ENCODE measurements at places on chromosomes 11 and 22.

DNA sequence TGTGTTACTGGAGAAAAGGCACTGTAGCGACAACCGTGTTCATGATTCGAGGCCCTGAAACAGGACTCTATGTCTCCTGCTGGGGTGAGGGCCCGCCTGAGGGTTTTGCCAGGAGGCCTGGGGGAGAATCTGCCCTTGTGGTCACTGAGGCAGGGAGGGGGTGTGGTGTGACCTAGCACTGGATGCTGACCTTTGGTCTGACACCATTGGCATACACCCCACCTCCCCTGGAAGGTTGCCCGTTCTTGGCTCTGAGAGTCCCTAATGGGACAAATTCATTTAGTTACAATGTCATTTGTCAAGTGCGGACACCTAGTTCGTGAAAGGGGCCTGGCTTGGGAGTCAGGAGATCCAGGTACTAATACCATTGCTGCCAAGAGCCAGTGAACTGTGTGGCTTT lies 29.0 kb downstream of the NECTIN1 start:
- no peak for DNase-seq

GRCh38 chr22:48264586-48264985 lies 1502.1 kb downstream of the TBC1D22A start:
- no peak for DNase-seq

GRCh38 chr22:18148293-18148965 lies 1.5 kb upstream of the USP18 start:
- no peak for DNase-seq

DNA sequence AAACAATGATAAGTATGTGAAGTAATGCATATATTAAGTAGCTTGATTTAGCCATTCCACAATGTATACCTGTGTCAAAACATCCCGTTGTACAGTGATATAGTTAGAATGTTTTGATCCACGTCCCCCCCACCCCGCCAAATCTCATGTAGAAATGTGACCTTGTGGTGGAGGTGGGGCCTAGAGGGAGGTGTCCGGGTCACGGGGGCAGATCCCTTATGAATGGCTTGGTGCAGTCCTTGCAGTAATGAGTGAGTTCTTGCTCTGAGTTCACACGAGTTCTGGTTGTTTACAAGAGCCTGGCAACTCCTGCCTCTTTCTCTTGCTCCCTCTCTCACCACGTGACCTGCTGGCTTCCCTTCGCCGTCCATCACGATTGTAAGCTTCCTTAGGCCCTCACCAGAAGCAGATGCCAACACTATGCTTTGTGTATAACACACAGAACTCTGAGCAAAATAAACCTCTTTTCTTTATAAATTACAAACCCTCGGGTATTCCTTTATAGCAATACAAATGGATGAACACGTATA lies 41.6 kb downstream of the FANCF start:
- no peak for DNase-seq

DNA sequence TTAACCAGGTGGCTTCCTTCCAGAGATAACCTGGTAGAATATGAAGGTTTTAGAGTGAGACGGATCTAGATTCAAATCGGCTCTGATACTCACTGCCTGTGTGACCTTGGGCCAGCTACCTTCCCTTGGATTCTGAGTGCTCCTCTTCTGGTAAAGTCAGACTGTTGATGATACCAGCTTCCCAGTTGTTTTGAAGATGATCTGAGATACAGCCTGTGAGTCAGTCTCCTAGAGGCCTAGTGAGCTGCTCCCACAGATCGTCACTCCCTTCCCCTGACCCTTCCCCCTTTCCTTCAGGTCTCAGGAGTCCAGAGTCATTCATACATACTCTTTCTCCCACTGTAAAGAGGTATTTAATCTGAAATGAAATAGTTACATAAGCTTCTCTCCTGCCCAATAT lies 207.8 kb downstream of the GRIK4 start:
- no peak for DNase-seq

DNA sequence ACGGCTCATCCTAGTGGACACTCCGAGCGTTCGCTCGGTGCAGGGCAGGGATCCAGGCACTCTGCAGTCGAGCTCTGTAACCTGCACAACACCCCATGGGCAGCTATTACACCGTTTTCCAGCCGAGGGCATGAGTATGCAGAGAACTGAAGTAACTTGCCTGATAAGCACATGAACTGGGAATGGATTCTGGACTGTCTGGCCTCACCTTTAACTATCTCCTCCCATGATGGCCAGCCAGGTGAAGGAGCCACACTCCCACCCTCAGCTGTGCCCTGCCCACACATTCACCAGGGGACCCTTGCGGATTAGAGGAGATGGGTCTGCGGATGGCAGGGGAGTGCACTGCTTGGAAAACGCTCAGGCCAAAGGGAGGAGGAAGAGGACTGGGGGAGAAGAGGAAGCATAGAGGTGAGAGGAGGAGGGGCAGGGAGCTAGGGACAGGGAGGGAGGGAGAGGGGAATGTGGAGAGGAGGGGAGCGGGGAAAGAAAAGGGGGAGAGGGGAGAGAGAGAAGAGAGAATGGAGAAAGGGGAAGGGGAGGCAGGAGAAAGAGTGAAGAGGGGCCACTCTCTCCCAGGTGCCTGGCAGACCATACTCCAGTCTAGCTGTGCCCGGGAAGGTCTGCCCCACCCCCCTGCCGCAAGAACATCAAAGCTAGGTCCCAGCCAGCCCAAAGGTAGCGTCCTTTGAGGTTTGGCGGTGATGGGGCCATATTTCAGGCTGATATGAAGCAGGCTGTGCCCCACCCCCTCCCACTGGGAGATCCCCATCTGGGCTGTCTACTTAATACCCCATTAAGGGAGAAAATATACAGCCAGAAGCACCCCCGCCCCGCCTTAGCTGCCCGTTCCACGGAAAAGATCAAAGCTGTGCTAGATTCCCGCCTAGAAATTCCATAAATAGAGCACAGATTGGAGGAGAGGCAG lies 33.2 kb upstream of the TCF20 start:
- DNase-seq: no peak

DNA sequence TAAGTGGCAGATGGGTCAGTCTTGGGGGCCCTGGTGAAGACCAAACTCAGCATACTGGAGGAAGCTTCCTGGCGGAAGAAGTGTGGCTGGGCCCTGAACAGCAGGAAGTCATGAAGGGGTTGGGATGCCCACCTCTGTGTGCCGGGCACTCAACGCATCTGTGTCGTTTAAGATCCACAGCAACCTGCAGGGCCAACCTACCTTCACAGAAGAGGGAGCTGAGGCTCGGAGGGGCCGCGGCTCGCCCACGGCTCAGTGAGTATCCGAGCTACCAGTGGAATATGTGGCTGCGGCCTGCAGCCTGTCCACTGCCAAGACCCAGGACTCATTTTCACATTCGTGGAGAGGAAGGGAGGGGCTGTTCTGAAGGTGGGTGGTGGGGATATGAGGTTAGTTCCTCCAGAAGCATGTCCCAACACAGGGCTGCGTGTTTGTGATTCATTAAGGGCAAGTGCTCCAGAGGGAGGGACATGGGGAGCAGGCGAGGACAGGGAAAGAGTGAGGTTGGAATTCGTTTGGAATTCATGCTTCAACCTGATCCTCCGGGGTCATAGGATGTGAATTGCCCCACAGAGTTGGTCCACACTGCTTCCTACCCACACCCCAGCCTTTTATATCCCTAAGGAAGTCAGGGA lies 99.6 kb downstream of the MPPED1 start:
- DNase-seq: no peak

GRCh38 chr11:120057595-120058581 lies 80.0 kb downstream of the TRIM29 start:
- DNase-seq: no peak

DNA sequence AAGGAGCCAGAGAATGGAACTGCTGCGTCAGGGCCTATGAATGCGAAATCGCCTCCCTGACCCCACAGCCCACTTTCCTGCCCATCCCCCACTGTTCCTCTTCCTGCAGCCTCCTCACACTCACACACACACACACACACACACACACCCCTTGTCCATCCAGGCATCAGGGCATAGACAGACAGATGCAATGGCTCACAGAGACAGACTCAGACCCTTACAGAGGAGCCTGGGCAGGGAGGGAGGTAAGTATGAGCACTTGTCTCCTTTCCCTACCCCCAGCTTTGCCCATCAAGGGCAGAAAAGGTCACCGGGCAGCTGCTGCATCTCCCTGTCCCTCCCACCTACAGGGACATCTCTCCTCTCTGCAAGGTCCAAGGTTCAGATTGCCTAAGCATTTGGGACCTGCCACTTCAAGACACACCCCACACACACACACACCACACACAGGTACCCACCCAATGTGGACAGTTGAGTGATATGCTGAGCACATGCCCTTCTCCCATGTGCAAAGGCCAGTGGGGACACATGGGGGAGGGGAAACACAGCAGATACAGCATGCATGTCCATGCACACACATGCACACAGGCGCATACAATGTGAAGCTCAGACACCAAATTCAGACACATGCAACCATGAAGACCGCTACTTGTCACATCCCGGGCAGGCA lies 2.0 kb upstream of the NRXN2 start:
- no peak for DNase-seq

DNA sequence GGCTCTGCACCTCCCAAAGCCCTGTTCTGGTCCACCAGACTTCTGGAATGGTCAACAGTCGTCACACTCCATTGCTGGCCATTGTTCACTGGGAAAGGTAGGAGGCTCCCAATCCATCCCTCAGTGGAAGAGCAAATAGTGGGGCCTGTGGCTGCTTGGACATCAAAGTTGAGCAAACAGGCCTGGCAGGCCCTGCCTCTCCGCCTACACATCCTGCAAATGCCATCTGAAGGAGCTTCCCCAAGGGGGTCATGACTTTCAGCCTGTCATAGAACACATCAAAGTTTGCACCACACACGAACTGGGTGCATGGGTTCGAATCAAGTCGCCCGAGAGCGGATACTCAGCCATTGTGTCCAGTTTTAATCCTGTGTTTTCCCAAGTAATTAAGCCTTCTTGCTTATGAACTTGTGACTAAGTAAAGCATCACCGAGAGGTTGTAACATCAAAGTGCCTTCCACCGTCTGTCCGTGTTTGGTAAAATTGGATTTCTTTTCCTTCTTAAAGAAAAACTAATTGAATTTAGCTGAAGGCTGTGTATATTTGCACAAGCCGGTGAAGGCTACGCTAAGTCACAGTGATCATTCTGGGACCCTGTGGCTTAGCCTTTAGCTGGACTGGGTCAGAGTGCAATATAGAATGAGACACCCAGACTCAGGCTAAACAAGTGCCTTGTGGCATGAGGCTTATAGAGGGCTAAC lies 36.1 kb downstream of the CLPB start:
- DNase-seq: no peak

DNA sequence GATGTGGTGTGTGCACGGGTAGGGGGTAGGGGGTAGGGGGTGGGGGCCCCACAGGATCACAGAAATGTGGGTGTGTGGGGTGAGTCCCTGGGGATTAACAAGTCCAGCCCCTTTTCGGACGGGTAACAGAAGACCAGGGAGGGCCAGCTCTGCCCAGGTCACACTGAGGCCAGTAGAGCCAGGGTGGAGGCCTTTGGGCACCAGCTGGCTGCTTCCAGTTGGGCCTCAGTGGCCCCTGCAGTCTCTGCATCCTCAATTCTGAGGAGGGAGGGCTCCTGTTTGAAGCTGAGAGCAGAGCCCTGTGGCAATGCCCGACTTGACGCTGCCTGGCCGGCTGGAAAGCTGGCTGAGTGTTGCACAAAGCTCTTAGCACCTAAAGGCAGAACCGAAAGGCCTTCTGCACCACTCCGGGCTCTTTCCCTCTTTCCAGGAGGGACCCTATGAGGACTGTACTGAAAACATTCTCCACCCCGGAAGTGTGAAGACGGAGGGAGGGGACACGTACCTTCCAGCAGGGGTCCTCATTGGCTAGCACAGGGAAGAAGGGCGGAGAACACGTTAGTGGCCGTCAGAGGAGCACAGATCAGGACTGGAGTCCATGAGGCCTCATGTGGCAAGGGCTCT lies 120.4 kb downstream of the PHF21B start:
- no peak for DNase-seq

DNA sequence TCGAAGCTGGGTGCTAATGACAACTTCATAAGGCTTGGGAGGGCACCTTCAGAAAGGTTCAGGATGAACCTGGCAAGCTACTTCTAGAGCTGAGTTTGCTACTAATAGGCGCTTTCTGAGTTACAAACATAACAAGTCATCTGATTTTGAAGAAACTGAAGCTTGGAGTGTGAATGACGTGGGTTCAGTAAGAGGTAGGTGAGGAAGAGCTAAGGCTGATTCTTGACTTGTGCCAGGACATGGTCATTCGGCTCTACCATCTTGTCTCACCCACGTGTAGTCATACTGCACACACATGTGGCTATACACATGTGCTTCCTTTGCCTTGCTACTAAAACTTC lies 56.4 kb downstream of the SWAP70 start:
- DNase-seq: no peak

- no peak for DNase-seq
These were observed 41.0 kb upstream of the TH start for GRCh38 chr11:2212411-2213251.

DNA sequence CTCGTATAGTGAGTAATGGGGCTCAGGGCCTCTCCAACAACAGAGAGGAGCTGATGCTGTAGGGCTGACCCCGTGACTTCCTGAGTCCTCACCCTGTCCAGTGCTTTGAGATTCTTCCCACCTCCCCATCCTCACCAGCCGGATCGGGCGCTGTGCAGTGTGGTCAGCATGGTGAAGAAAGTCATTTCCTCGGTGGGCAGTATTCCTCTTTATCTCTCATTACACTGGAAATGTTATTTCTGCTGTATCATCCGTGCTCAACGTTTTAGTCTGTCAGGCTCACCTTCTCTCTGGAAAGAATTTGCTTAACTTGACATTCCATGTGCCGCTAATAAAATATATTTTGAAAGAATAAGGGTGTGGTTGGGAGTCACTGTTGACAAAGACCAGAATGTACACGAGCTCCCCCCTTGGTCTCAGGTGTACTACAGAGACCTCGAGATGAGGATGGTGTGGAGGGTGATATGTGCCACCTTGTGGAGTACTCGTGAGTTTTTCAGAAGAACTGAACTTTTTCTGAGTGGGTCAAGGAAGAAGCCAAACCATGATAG lies 25.7 kb upstream of the SCGB1A1 start:
- no peak for DNase-seq

- no peak for DNase-seq
These were observed 15.0 kb downstream of the SIK3 start for GRCh38 chr11:117083011-117083935.

GRCh38 chr22:45014654-45015053 lies 4.8 kb upstream of the PHF21B start:
- no peak for DNase-seq

DNA sequence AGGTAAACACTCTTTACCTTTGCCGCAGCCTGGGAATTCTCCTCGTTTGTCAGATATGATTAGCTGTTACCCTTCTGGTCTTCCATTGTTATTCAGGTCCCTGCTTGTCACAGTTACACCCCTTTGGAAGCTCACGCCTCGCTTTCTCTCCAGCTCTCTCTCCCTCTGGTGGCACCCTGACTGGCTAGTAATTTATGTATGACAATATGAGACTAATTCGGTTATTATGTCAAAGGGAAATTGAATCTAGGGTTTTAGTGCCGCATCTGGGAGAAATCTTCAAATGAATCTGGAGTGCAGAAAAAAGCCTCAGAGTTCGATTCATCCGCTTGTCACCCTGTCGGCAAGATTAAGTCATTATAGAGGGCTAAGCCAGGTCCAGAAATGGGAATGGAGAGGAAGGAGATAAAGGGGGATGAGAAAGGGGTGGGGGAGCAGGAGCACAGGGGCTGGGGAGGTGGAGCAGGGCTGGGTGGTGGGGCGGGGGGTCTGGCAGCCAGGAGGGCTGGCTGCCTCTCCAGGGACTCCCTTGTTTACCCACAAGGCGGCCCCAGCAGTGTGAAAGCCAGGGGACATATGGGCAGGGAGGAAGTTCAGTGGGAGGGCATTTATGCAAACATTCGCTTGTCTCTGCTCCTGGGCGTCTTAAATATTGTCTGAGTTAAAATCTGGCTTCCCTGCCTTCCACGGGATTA lies 179.0 kb upstream of the NECTIN1 start:
- no peak for DNase-seq
